Kidney glomerular epithelial cell (primary cell): ENCODE measurements at places on chromosomes 13 and 19.

GRCh38 chr19:6238256-6238642 is 41.5 kb downstream of the MLLT1 start:
- no peak for DNase-seq

DNA sequence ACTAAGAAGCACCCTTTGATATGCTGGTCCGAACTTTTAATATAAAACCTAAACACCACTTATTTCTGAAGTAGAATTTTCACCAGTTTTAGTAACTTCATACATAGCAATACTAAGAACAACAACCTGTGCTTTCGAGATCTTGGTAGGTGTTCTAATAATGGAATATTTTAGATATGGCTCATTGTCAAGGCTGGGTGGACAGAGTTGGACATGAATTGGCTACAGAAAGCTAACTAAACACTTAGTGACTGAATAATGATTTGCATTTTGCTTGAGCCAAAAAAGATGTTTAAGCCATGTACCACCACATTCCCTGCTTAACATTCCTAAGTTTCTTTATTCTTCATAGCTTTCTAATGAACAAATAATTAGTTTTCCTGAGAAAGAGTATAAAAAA is 344.3 kb upstream of the SGCG start:
- peak; percentile 37 for DNase-seq

DNA sequence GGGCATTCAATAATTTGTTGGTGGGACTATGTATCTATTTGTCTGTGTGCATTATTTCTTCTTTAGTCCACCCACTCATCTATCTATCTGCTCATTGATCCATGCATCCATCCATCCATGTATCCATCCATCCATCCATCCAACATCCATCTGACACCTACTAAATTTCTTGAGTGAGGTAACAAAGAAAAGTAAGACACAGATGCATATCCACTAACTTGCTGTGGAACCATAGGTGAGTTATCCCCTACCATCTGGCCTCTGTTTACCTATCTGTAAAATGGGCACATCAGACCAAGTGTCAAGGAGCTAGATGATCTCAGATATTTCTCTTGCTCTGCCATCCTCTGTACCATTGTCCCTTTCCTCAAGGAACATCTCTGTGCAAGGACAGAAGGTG is 54.7 kb downstream of the ZNF536 start:
- DNase-seq = no peak

- DNase-seq = no peak
Observed at GRCh38 chr19:35328851-35329285, at the start of gene CD22. TSS of gene CD22 (plus strand) at chr19:35329187. CDS start at chr19:35332041, 2,854 bp downstream.

DNA sequence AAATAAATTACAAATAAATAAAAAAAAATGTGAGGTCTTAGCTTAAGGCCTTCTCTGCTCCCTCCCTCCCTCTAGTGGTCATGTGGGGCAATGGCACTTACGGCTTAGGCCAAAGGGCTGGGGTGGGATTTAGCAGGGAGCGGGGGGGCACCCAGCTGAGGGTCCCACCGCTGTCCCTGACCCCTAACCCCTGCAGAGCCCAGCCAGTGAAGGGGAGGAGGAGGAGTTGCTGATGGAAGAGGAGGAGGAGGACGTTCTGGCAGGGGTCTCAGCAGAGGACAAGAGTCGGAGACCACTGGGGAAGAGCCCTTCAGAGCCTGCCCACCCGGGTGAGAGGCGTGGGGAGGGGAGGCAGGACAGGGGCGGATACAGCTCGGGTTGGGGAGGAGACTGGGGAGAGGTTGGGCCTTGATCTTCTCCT is 9.3 kb downstream of the MPND start:
- DNase-seq = peak; percentile 29

DNA sequence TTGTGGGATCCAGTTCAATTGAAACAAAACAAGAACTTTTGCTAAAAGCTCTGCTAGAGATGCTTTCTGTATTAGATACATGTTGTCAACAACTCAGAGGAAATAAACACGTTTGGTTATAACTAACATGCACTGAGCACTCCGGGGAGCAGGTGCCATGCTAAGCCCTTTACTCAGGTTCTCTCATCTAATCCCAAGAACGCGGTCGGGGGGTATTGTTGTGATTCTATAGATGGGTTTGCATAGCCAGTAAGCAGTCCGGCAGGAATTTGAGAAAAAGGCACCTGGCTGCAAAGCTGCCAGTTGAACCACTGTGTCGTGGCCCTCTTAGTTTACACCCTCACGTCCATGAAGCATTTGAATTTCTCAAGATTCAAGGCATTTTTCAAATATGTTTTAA is 24.3 kb upstream of the SPACA7 start:
- DNase-seq = no peak

DNA sequence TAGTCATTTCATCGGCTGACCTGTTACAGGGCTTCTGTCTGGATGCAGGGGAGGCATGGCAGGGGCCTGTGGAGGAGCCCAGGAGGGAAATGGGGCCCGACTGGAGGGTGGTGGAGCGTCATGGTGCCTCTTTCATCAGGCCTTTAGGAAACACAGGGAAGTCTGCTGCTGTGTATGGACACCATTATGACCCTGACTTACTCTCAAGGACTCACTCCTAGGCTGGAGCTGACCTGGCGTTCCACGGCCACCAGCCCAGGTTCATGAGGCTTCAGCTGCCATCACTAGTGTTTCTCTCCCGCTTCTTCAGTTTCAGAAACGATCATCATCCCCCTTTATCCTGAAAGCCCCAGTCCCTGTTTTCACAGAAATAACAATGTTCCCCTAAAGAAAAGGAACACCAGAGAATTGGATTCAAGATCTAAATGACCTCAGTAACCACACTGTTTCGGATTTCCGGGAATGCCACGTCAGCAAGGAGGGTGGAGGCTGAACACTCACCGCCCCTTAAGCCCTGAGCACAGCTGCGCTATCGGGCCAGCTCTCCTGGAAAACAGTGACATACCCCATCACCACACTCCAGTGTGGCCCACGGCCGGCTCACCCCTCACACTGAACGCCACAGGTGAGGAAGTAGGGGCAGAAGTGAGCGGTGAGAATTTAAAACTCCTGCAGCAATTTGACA is 67.6 kb downstream of the SOX1 start:
- no peak for DNase-seq

- no peak for DNase-seq
Observed at GRCh38 chr19:38452430-38453366, 19.2 kb downstream of the RYR1 start.

DNA sequence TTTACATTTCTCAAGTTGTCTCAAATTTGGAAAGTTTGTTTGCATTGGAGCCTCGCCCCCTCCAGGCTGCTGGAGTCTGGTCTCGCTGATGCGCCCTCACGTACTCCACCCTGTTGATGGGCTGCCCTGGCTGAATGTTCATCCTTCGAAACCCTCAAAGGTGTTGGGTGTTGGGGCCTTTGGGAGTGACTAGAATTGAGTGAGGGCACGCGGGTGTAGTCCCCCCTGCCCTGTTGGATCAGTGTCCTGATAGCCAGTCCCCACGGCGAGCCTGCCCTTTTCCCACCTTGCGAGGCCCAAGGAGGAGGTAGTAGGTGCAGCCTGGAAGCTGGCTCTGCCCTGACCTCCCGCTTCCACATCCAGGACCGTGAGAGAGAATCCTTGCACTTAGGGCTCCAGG is 14.8 kb downstream of the TFDP1 start:
- DNase-seq = no peak

DNA sequence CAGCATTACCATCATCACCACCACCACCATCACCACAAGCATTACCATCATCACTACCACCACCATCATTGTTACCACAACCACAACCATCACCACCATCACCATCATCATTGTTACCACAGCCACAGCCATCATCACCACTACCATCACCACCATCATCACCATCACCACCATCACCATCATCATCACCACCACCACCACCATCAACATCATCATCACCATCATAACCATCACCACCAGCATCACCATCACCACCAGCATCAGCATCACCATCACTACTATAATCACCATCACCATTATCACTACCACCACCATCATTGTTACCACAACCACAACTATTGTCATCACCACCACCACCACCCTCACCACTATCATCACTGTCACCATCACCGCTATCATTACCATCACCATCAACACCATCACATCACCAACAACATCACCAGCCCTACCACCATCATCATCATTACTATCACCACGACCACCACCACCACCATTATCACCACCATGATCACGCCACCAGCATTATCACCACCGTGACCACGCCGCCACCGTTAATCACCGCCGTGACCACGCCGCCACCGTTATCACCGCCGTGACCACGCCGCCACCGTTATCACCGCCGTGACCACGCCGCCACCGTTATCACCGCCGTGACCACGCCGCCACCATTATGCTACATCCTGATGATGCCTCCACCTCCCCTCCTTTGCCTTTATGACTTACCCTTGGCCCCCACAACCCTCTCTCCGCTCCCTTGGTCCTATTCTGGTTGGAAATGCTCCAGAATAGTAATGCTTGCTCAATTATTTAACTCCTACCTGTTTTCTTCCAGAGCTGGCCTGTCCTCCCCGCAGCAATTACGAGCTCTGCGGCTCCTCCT is 10.0 kb upstream of the FXYD3 start:
- no peak for DNase-seq

DNA sequence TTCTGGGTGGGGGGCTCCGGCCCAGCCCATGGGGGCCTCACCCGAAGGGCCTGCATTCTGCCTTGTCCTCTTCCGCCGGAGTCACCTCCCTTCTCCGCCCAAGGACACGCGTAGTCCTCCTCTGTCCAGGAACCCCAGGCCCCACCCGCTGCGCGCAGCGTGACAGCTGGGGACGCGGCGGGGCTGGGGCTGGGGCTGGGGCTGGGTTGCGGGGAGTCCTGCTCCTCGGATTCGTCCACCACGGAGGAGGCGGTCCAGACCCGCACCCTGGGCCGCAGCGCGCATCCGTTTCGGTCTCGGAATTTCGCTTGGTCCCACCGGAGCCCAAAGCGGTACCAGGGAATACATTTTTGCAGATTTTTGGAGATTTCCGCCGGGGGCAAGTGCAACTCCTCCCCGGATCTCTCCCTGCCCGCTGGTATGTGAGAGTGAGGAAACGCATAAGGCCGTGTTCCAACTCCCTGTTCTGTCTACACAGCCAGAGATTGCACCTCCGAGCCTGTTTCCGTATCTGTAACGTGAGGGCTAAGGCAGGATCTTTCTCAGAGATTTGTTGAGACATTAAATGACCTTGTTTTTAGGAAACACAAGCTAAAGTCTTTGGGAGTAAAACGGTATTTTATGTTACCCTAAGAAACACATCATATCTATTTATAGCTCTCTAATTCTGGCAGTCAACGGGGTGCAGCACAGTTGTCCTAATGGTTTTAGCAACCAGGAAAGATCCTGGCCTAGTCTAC is at the start of gene COX7A1:
TSS of gene COX7A1 (minus strand) at position 96 of the 740 bp plus-strand sequence. CDS start at position 56, 40 bp downstream.
- DNase-seq = no peak

DNA sequence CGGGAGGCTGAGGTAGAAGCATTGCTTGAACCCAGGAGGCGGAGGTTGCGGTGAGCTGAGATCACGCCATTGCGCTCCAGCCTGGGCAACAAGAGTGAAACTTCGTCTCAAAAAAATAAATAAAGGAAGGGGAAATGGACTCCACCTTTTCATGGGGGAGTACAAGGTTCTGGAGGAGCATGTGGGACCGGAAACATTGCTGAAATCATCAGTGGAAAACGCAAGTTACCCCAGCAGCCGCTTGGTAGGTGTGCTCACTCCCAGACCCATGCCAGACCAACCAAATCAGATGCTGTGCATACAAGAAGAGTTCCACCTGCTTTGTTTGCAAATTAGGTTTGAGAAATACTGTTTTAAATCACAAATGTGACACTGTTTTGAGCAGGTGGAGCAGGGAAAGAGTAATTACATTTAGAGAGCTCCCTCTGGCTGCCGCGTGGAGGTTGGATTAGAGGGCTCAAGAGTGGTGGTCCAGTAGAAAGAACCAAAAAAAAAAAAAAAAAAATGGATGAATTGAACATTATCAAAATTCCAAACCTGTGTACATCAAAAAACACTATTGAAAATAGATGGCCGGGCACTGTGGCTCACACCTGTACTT is 4.9 kb downstream of the ERICH4 start:
- DNase-seq = no peak

GRCh38 chr13:48112896-48113755 is 18.2 kb upstream of the MED4 start:
- DNase-seq = no peak

GRCh38 chr13:112638157-112638750 is 50.3 kb upstream of the TUBGCP3 start:
- no peak for DNase-seq

- DNase-seq = no peak
Observed at GRCh38 chr13:44278166-44278565, 95.5 kb upstream of the SERP2 start.

DNA sequence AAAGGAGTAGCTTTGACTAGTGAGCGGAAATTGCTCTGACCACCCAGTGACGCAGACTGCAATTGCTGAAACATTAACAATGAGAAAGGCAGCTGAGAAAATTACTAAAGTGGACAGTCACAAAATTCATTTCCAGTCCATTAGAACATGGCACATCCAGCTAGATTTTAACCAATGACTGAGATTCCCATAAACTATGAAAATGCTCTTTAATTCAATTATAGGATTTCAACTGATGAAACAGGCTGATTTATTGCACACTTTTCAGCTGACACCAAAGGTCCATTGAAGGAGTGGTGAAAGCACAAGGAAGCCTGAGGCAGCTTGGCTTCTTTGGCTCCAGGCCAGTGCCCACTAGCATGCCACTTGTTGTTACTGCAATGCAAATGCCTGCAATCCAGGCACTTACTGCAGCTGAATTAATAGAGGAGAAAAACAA is 933.4 kb downstream of the SLITRK6 start:
- DNase-seq = no peak

DNA sequence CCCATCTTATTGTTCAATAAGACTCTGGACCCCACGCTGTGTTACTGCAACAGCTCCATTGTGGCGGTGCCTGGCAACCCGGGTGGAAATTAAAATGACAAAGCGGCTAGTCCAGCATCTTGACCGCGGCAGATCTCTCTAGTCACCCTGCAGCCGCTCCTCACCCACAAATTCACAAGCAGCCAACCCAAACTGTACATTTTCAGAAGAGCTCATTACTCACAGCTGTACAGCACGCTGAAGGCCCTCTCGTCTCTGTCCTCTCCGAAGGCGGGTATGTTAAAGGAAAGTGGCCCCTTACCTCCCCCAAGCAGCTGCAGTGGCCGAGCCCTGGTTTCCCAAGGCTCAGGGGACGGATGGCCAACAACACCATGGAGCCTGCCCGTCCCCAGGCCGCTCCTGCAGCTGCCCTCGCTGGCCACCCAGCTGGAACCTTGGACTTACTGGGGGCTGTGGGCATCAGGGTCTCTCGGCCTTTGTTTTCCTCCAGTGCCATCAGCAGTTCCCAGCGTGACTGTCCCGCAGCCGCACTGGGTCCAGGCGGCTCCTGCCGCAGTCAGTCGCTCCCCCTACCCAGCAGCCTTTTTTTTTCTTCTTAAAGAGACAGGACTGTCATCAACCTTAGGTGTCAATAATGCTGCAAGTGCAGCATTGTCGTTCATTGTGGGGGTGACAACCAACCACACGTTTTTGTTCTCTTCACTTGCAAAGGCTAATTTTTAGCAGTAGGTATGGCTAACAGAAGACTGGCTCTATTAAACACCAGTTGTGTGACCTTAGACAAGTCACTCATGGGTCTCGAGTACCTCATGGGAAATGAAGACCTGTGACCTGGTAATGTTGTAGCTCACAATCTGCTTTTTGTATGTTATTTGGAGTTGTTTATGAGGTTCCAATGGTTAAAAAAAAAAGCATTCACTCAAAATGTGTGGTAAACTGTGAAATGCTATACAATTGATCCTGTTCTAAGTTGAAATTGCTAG is at the start of gene SACS:
TSS of gene SACS (minus strand) at position 532 of the 983 bp plus-strand sequence. CDS start 22,463 bp downstream, outside the sequence.
- DNase-seq = peak; percentile 23
